ENCODE measurements at places on chromosomes 1 and 21. TPM values are rescaled to one million over a fixed set of nuclear protein-coding genes. Genes with fewer than 3 reads are reported as not detected.

Gene LINGO4
- not detected for total RNA-seq

Gene USP21
- total RNA-seq, result 6.5 TPM

Gene DCST1
- not detected for total RNA-seq

Gene B3GALT2
- not detected for total RNA-seq

Gene PDPN
- total RNA-seq, result 39.4 TPM

Gene TEX50
- total RNA-seq, result not detected

Gene LRRC38
- not detected for total RNA-seq

Gene TBX19
- total RNA-seq, result 0.67 TPM

Gene FAM3B
- not detected for total RNA-seq

Gene OR2L5
- 0.50 TPM for total RNA-seq

Gene GNAT2
- total RNA-seq, result not detected

Gene PTAFR
- total RNA-seq, result 1.8 TPM

Gene C8A
- total RNA-seq, result not detected

Gene CFAP45
- 0.82 TPM for total RNA-seq

Gene CLDN19
- not detected for total RNA-seq

Gene NPR1
- total RNA-seq, result not detected

Gene F13B
- total RNA-seq, result not detected

Gene NR0B2
- total RNA-seq, result not detected

Gene PDZK1IP1
- total RNA-seq, result not detected

Gene TMEM54
- total RNA-seq, result 35.5 TPM

Gene MFAP2
- 12.8 TPM for total RNA-seq

Gene RNU1-1
- under 0.01 TPM for total RNA-seq

Gene ESRRG
- total RNA-seq, result 0.17 TPM

Gene IVL
- total RNA-seq, result 0.50 TPM

Data from mammary epithelial cell (primary cell).